ENCODE measurements at places on chromosomes 12 and 14.

- no peak overlapping the region for H3K4me3 ChIP-seq
- no peaks in the 10 kb centered on the region for H3K4me1 ChIP-seq
- peaks cover 39% of the 10 kb centered on the region for H3K36me3 ChIP-seq
- H3K27me3 ChIP-seq: no peaks in the 10 kb centered on the region
- DNase-seq: no peak
These were observed 35.2 kb downstream of the BRMS1L start for GRCh38 chr14:35861204-35861868.

DNA sequence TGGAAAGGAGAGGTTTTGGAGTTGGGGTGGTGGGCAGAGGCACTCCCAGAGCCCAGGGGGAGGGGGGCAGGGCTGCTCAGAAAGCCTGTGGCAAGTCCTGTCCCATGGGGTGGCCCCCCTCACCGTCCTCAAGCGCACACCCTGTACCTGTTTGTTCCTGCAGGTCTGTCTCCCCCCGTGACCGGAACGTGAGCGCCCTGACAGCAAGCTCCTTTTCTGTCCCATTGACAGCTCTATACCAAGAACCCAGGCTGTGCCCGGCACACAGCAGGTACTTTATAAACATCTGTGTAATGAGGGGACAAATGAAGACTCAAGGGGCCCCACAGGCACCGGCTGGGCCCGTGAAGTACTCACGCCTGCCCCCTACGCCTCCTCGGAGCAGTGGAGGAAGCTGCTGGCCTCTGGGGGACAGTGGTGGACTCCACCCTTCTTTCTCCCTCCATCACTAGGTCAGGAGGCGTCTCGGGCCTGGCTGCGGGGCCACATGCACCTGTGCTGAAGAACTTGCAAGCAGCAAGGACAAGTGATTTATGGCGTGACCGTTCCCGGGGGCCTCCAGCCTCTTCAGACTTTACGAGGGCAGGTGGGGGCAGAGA, 65.8 kb downstream of the GALNT9 start:
- DNase-seq: no peak
- H3K36me3 ChIP-seq: no peaks in the 10 kb centered on the region
- no peak overlapping the region for H3K4me3 ChIP-seq
- peaks cover 26% of the 10 kb centered on the region for H3K27me3 ChIP-seq

DNA sequence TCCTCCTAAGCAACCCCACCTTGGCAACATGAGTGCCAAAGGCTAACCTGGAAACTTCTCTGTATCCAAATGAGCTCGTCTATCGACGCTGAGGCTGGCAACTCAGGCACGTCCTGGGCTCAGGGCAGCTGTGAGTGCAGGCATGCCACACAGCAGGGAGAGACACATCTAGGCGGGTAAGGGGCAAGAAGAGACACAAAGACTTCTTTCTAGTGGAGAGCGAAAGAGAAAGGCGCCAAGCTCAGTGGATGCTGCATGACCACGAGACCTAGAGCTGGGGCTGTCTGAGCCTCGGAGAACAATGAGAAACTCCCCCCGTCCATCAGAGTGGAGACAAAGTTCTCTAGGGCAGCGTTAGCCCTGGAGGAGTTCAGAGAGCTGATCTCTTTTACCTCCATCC, 170.4 kb downstream of the CALM1 start:
- peaks cover 3% of the 10 kb centered on the region for H3K27me3 ChIP-seq
- peaks cover 8% of the 10 kb centered on the region for H3K36me3 ChIP-seq
- no peak overlapping the region for H3K4me3 ChIP-seq
- DNase-seq: no peak
- peaks cover 36% of the 10 kb centered on the region for H3K4me1 ChIP-seq

DNA sequence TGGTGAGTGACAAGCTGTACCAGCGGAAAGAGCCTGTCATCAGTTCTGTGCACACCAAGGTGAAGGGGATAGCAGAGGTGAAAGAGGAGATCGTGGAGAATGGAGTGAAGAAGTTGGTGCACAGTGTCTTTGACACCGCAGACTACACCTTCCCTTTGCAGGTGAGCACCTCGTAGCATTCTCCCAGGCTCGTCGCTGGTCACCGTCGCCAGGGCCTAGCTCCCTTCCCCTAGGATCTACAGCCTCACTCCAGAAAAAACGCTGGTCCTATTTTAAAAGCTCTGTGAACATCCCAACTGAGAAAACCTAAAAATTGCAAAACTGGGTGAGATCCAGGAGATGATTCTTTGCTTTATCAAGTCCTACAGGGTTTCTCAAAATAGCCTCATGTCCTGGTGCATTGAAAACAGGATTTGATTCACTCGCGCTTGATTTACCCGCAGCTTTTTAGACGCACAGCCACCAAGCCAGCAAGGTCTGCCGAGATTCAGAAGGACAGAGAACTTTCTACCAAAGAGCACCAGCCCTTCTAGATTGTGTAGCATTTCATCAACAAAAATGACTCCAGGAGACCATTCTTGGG, 22.2 kb downstream of the P2RX7 start:
- no peaks in the 10 kb centered on the region for H3K4me1 ChIP-seq
- DNase-seq: no peak
- peaks cover 30% of the 10 kb centered on the region for H3K27me3 ChIP-seq
- no peak overlapping the region for H3K4me3 ChIP-seq
- no peak overlapping the region for H3K27ac ChIP-seq
- no peaks in the 10 kb centered on the region for H3K36me3 ChIP-seq

GRCh38 chr12:15629761-15630160, 159.4 kb downstream of the EPS8 start:
- peaks cover 32% of the 10 kb centered on the region for H3K4me1 ChIP-seq
- no peak overlapping the region for H3K27ac ChIP-seq
- H3K4me3 ChIP-seq: no peak overlapping the region
- H3K36me3 ChIP-seq: no peaks in the 10 kb centered on the region
- no peaks in the 10 kb centered on the region for H3K27me3 ChIP-seq
- DNase-seq: no peak

- H3K4me3 ChIP-seq: no peak overlapping the region
- H3K27ac ChIP-seq: no peak overlapping the region
- peaks cover 6% of the 10 kb centered on the region for H3K4me1 ChIP-seq
These were observed 69.5 kb downstream of the TBC1D30 start for GRCh38 chr12:64893961-64894360.

DNA sequence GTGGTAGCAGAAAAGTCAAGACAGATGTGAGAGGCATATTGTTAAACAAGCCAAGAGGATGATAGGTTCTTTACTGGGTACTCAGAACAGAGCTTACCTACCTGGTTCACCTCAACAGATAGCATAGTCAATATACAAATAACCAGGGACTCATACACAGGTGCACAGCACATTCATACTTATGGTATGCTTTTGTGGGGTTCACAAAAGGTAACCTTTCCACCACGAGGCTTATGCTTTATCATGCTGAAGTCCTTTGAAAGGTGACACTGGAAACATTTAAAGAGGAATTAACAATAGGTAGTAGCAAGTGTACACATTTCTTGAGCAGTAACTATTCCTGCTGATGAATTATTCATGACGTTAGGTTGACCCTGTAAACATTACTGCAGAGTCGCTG, 42.2 kb upstream of the MBIP start:
- H3K4me3 ChIP-seq: no peak overlapping the region
- no peak overlapping the region for H3K27ac ChIP-seq
- H3K27me3 ChIP-seq: peaks cover 3% of the 10 kb centered on the region
- no peaks in the 10 kb centered on the region for H3K4me1 ChIP-seq
- no peak for DNase-seq

DNA sequence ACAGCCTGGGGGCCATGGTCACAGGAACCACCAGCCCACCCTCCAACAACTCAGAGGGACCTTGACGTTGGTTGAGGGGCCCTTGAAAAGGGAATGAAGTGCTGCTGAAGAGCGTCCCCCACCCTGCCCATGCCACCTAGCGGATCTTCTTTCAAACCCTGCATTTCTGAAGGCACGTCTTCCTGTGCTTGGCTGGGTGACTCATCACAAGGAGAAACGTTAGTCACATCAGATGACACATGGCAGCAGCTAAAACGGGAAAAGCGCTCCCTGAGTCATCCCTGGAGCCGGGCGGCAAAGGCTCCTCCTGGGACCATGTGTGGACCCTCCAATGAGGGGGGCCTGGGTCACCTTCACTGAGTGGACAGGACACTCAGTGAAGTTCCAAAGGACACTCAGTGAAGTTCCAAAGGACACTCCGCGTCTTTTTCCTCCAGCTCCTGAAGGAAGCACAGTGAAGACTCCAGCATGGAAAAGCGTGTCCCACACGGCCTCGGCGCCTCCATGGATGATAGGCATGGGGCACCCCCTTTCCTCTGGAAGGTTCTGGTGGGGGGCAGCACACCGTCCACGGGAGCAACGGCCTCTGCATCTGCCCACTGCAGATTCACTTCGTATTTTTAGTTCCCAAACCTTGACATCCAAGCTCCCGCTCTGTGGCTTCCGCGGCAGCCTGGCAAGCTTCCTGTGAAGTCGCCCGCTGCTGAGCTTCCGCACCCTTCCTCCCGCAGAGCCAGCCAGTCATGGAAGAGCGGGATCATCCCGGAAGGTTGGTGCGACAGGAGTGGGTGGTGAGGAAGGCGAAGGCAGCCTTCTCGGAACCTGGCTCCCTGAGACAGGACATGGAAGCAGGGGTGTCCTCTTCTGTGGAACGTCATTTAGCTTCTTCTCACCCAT, 383.4 kb downstream of the VRK1 start:
- DNase-seq: no peak
- H3K27ac ChIP-seq: no peak overlapping the region
- H3K27me3 ChIP-seq: peaks cover 19% of the 10 kb centered on the region
- no peaks in the 10 kb centered on the region for H3K36me3 ChIP-seq

- no peak for DNase-seq
- H3K27ac ChIP-seq: no peak overlapping the region
- H3K4me1 ChIP-seq: peaks cover 13% of the 10 kb centered on the region
These were observed 138.9 kb upstream of the ARID2 start for GRCh38 chr12:45590646-45591045.

- peaks cover 6% of the 10 kb centered on the region for H3K27me3 ChIP-seq
- no peaks in the 10 kb centered on the region for H3K36me3 ChIP-seq
- H3K4me1 ChIP-seq: peaks cover 10% of the 10 kb centered on the region
- no peak for DNase-seq
- peak overlapping the region; percentile 14 for H3K27ac ChIP-seq
These were observed 455.5 kb downstream of the AEBP2 start for GRCh38 chr12:19894803-19895202.

DNA sequence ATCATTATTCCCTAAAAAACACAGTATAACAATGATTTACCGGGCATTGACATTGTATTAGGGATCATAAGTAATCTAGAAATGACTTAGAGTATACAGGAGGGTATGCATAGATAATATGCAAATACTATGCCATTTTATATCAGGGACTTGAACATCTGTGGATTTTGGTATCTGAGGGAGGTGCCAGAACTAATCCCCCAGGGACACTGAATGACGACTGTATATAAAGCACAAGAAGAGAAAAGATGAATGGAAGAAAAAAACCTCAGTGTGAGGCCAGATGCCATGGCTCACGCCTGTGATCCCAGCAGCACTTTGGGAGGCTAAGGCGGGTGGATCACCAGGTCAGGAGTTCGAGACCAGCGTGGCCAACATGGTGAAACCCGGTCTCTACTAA, 25.5 kb upstream of the COX6A1 start:
- H3K27me3 ChIP-seq: peaks cover 11% of the 10 kb centered on the region
- H3K36me3 ChIP-seq: no peaks in the 10 kb centered on the region
- peaks cover 23% of the 10 kb centered on the region for H3K4me1 ChIP-seq
- H3K27ac ChIP-seq: peak overlapping the region; percentile 94
- DNase-seq: no peak

GRCh38 chr12:32947206-32948067, 50.9 kb upstream of the PKP2 start:
- peaks cover 8% of the 10 kb centered on the region for H3K4me1 ChIP-seq
- no peak overlapping the region for H3K27ac ChIP-seq
- H3K36me3 ChIP-seq: no peaks in the 10 kb centered on the region
- no peak for DNase-seq
- no peaks in the 10 kb centered on the region for H3K27me3 ChIP-seq
- H3K4me3 ChIP-seq: no peak overlapping the region

DNA sequence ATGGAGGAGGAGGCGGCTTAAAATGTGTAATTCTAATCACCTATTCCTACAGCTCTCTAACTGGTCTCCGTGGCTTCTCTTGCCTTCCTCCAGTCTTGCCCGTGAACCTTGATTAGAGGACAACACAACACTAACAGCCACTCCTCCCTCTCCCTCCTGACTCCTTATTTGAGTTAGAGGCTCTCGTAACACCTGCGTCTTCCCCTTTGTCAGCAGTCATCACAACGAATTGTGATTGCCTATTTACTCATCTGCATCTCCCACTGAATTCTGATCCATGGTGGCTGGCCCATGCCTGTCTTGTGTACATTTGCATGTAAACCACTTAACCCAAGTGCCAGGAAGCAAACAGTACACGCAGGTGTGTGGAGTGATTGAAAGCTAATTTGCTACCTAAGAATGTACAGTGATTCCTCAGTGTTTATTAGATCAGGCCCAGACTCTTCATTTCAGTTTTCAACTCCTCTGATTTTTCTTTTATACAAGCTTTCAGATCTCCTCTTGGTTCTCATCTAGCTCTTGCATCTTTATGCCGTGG, 154.5 kb downstream of the MON2 start:
- peak overlapping the region; percentile 17 for H3K27ac ChIP-seq
- H3K4me3 ChIP-seq: no peak overlapping the region
- H3K4me1 ChIP-seq: peaks cover 24% of the 10 kb centered on the region
- peaks cover 5% of the 10 kb centered on the region for H3K36me3 ChIP-seq
- peaks cover 3% of the 10 kb centered on the region for H3K27me3 ChIP-seq

DNA sequence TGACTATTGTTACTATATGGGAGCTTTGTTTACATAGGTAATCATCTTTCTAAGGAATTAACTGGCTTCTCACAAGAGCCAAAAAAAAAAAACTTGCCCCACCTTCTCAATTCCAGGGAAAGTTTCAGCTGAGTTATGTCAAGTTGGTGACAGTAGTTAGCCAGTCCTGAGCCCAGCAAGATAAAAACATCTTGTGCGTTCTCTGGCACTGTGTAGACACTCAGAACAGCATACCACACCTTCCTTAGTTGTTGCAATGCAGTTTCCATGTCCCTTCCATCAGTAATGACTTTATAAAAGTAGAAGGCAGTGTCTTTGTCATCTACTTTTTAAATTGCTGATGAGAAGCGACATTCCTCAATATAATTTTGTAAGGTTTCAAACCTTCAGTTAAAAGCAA, 50.2 kb downstream of the PTPN21 start:
- H3K4me3 ChIP-seq: no peak overlapping the region
- no peaks in the 10 kb centered on the region for H3K4me1 ChIP-seq
- DNase-seq: no peak

DNA sequence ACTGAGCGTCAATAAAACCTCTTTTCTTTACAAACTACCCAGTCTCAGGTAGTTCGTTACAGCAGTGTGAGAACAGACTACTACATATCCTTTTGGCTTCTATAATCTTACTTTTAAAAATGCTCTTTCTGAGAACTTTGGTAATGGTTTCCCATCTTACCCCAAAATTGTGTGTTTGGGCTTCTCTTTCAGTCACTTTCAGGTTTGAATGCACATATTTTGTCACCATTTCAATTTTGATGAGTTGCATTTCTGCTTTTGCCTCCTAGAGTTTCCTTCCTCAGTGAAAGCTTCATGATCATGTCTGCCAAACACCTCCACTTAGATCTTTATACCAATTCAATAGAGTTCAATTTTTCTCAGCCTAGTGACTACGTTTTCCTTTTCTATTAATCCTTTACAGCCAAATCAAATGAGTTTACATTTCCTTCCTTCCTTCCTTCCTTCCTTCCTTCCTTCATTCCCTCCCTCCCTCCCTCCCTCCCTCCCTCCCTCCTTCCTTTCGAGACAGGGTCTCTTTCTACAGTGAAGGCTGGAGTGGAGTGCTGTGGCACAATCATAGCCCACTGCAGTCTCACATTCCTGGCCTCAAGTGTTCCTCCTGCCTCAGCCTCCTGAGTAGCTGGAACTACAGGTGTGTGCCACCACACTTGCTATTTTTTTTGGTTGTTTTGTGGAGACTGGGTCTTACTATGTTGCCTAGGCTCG, 124.9 kb downstream of the BCAT1 start:
- H3K4me1 ChIP-seq: peaks cover 7% of the 10 kb centered on the region
- H3K27me3 ChIP-seq: no peaks in the 10 kb centered on the region
- H3K36me3 ChIP-seq: peaks cover 79% of the 10 kb centered on the region

GRCh38 chr14:74977901-74978385, 22.5 kb upstream of the PGF start:
- DNase-seq: no peak
- H3K27me3 ChIP-seq: peaks cover 14% of the 10 kb centered on the region
- no peaks in the 10 kb centered on the region for H3K36me3 ChIP-seq
